IPS DF 19.7 (cell line): ENCODE measurements at places on chromosomes 4 and X.
A peak's percentile ranks its signal among the peaks of the same experiment; 100 is the strongest.

DNA sequence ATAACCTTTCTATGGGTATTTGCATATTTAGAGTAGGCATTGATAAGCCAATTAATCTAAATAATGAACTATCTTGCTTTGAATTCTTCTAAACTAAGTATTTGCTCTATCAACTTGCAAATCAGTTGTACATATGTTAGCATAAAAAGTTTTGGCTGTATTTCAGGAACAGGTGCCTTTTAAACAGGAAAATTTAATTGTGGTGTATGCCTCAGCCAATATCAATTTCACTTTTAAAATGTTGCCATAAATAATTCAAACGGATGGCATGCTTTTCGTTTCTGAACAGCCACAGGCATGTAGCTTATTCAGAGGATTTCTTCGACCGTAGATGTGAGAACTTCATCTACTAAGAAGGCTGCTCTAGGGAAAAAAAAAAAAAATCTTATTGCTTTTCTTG, 99.9 kb downstream of the DCLK2 start:
- no peak for DNase-seq

DNA sequence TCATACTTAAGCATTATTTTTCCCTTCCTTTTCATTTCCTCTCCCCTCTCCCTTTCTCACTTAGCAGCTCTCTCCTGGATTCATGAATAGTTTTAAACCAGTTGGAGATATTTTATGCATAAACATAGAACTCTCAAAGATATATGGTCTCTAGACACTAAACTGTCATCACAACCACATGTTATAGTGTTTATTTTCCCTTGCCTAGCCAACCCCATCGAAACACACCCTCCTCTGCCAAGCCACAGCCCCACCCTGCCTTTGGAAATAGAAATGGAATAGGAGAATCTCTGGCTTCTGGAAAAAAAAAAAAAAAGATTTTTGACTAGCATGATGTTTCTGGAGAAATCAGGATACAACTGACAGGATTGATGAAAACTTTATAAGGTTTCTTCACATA, 64.8 kb upstream of the RBPJ start:
- no peak for DNase-seq

- DNase-seq: no peak
Measured at GRCh38 chr4:155592938-155593297, 73.7 kb upstream of the GUCY1A1 start.

DNA sequence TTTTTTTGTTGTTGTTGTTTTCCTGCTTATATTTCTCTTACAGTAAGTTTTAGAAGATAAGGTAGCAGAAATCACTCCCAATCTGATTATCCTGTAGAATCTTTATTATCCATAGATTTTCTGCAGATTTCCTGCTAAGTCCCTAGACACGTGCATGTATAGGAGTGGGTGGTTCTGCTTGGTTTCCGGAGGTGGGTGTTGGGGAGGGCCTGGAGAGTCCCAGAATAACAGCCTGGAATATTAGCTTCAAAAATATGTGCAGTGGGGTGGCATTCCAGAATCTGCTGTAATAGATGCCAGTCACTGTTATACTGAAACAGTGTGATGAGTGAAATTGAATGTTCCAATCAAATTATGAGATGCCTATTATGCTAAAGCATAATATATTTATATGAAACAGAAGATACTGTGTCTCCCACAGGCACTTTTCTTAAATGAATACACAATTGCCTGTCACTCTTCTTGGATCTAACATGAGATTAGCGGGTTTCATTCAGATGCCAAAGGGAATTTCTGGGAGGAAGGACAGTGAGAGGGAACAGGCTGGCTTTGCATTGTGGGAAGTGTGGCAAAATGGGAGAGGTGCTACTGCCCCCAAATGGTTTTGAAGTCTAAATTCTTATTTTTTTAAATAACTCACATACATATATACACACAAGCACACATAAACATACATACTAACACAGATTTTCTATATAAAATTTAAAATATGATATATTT, 37.6 kb downstream of the C4orf50 start:
- DNase-seq: no peak

GRCh38 chrX:20664774-20665173, 398.1 kb upstream of the RPS6KA3 start:
- peak; percentile 9 for DNase-seq

- no peak for DNase-seq
Measured at GRCh38 chrX:75642811-75643361, 120.0 kb upstream of the ZDHHC15 start.

GRCh38 chr4:25674386-25674785, 18.7 kb downstream of the SLC34A2 start:
- no peak for DNase-seq

GRCh38 chr4:129578336-129578735, 482.4 kb downstream of the C4orf33 start:
- DNase-seq: no peak

- DNase-seq: no peak
Measured at GRCh38 chr4:145679991-145680455, at the start of gene C4orf51. Gene C4orf51 (plus strand): TSS chr4:145680146. CDS start chr4:145680204, 58 bp downstream.

- DNase-seq: no peak
Measured at GRCh38 chr4:30901461-30902451, 181.6 kb downstream of the PCDH7 start.

DNA sequence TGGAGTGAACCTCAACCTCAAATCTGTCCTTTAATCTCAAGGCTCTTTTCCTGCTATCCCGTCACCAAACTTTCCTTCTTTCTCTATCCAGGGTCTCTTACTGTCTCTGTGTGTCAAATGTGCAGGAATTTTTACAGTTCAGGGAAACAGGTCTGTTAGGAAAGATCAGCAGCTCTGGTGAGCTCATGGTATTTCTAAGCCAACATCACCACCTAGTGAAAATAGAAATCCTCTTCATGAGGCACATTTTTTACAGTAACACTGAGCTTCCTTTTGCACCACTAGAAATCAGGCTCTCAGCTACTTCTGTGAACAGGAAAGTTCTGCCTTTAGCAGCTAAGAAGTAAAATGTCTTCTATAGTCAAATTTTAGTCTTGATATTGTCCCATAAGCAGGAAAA, 39.6 kb downstream of the NUDT11 start:
- DNase-seq: no peak

DNA sequence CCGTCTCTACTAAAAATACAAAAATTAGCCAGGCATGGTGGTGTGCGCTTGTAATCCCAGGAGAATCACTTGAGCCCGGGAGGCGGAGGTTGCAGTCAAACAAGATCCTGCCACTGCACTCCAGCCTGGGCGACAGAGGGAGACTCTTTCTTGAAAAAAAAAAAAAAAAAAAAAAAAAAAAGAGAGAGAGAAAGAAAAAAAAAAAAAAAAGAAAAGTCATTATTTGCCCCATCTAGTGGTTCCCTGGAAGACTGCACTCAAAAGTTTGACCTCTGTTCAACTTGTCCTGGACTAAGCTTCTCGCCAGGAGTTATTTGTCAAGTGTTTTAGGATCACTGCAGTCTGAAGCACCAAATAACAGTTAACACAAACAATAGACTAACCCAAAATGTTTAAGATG, 45.3 kb upstream of the KCTD8 start:
- peak; percentile 7 for DNase-seq

DNA sequence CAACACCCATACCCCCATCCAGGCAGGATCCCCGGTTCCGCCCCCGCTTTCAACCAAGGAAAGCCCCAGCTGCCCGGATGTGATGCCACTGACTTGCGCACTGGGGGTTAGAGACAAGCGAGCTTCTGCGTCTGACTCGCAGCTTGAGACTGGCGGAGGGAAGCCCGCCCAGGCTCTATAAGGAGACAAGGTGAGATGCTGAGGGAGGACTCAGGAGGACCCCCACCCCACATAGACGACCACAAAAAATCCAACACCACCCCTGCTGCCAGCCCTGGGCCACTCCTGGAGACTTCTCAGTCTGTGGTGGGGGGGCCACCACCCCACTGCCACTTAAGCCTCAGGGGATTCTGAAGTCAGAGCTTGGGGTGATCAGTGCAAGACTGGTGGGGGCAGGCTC, at the start of gene MAGEA4:
Gene MAGEA4, plus strand, starts transcription at position 110 of the 400 bp plus-strand sequence. CDS start 10,776 bp downstream, outside the sequence.
- no peak for DNase-seq

- DNase-seq: no peak
Measured at GRCh38 chrX:33132569-33132968, 78.8 kb downstream of the DMD start.

GRCh38 chrX:104392350-104392749, 137.6 kb upstream of the ESX1 start:
- no peak for DNase-seq

GRCh38 chr4:123862812-123863211, 466.2 kb downstream of the SPRY1 start:
- no peak for DNase-seq

- DNase-seq: no peak
Measured at GRCh38 chrX:100681599-100681998, 37.6 kb downstream of the SRPX2 start.

GRCh38 chr4:183967266-183967665, 62.2 kb downstream of the STOX2 start:
- no peak for DNase-seq

DNA sequence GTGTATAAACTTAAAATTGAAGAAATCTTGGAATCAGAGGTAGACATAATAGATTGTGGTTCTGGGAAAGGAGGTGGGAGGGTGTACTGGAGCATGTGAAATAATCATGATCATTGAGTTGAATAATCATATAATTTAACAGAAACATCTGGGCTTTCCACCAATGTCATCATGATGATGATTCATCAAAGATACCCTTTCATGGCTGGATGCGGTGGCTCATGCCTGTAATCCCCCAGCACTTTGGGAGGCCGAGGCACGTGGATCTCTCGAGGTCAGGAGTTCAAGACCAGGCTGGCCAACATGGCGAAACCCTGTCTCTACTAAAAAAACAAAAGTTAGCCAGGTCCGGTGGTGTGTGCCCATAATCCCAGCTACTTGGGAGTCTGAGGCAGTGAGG, 6.7 kb upstream of the RUFY3 start:
- DNase-seq: no peak

DNA sequence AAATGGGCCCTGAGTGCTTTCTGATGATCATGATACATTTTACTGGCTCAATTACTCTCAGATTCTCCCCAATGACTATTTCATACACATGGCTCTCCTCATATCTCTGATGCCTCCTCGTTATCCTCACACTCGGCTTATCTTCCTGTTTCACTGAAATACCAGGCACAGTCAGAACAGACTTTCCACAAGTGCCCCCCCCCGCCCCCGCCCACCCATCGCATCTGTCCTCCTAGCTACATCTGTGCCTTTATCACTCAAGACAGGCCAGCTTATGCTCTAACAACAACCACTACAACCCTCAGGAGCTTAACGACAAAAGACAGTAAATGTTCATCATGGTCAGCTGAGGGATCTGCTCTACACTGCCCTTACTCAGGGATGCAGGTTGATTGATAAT, 610.6 kb upstream of the DIPK2B start:
- no peak for DNase-seq

- DNase-seq: no peak
Measured at GRCh38 chr4:82528074-82528473, 33.7 kb downstream of the TMEM150C start.

DNA sequence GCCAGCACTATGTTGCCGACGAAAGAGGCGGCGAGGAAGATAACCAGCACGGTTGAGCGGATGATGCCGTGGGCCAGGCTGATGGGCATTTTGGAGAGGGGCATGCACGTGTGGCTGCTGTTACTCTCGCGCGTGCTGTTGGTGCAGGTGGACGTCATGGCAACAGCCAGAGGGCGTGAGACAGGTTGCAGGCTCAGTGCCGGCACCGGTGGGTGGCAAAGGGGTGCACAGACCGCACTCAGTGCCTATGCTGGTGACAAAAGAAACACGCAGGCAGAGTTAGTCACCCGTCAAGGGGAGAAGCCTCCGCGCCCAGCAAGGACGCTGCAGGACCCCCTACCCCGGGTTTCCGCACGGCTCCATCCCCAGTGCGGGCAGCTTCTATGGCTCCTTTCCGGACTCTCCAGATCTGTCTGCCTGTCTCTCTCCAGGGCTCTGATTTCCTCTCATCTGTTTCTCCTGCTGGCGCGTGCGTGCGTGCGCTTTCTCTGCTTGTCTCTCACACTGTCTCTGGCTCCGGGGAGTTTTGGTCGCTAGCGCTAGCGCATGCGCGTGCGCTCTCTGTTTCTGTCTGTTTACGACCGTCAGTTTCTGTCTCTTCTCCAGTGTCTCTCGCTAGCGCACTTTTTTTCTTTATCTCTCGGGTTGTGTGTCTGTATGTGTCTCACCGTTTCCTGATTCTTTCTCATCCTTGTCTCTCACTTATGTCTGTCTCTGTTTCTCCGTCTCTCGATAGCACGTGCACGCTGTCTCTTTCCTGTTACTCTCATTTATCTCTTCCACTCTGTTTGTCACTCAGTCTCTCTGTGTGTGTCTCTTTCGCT, 2.1 kb downstream of the GPR101 start:
- no peak for DNase-seq

- no peak for DNase-seq
Measured at GRCh38 chr4:124964251-124964650, 251.7 kb upstream of the ANKRD50 start.

- no peak for DNase-seq
Measured at GRCh38 chr4:113635739-113636437, 125.7 kb downstream of the CAMK2D start.

GRCh38 chrX:107576392-107576791, 51.9 kb upstream of the PRPS1 start:
- no peak for DNase-seq

- DNase-seq: no peak
Measured at GRCh38 chr4:20839957-20840356, 139.7 kb downstream of the PACRGL start.

- DNase-seq: no peak
Measured at GRCh38 chrX:126064901-126065541, 101.1 kb downstream of the DCAF12L2 start.

GRCh38 chrX:129557844-129558480, 17.9 kb downstream of the OCRL start:
- no peak for DNase-seq

GRCh38 chr4:93645120-93645519, 183.4 kb upstream of the ATOH1 start:
- no peak for DNase-seq

DNA sequence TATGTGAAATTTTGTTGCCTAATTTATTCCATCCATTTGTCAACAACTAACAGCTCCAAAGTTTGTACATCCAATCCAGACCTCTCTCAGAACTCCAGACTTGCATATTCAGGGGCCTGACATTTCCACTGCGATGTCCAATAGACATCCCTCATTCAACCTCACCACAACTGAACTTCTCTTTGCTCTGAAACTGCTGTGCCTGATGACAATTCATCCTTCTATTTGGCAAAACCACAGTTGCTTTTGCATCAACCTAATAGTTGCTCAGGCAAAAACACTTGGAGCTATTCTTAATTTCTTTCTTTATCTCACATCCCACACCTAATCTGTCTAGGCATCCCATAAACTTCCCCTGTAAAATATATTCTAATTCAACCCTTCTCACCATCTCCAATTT, 56.5 kb downstream of the ANTXR2 start:
- no peak for DNase-seq

GRCh38 chr4:138305050-138305449, 62.9 kb upstream of the SLC7A11 start:
- no peak for DNase-seq

GRCh38 chr4:169604903-169605331, 7.5 kb downstream of the NEK1 start:
- DNase-seq: no peak

DNA sequence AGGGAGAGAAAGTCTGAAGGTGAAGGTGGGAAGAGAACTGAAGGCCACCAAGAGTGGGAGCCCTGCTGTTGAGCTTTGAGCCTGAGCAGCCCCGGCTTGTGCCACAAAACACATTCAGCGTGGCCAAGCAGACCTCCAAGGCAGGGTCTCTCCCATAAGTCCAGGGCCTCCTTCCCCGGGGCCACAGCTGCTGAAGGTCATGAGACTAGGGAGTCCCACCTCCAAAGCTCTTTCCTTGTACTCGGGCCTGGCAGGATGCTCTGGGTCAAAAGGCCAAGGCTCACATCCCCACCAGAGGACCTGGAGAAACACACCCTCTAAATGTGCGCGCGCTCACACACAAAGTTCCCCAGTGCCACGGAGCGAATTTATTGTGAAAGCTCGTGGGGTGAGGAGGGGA, 3.5 kb upstream of the ARHGAP4 start:
- no peak for DNase-seq
